ENCODE measurements at places on chromosomes 3 and 15.

GRCh38 chr3:194672876-194673275 lies 885 bp upstream of the LSG1 start:
- DNase-seq: peak; percentile 4

DNA sequence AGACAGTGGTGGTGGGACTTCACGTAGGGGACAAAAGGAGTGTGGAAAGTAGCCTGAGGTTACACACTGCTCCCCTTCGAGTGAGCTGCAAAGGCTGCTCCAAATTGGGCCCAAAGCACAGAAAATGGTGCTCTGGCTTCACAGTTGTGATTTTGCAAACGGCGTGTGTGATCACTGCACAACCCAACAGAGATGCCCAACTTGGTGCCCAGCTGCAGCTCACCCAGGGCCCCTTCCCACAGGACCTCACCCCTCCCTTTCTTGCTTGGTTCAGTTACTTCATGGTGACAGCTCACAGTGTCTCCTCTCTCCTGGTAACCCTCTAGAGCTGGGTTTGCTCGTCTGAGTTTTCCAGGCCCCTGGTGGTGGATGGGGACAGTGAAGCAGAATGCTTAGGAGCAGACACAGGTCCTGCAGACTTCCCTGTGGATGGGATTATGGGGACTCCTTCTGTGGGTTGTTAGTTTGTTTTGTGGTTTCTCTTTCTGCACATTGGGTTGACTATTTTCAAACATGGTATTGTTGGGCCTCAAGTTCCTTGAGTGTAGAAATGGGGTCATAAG lies 98.3 kb downstream of the TOP2B start:
- DNase-seq: no peak

DNA sequence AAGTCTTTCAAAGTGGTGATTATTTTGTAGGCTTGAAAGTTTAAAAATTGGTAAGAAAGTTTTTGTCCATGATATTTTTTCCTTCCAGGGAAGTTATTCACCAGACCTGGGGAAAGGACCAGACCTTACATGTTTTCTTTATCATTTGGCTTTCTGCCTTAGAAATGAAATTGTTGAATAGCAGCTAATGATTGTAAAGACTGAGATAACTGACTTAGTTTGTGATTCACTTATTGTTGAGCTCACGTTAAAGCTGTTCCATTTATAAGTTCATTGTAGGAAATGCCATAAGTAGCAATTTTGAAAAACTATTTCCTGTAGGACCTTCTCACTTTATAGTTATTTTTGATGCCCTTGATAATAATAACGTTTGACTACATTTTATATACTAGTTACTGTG lies 51.9 kb downstream of the IQGAP1 start:
- DNase-seq: no peak

GRCh38 chr3:47406762-47407149 lies 25.9 kb downstream of the PTPN23 start:
- DNase-seq: no peak

GRCh38 chr15:29134641-29135308 lies 134.8 kb downstream of the NSMCE3 start:
- no peak for DNase-seq

GRCh38 chr15:56194035-56194434 lies 49.6 kb downstream of the RFX7 start:
- peak; percentile 41 for DNase-seq

GRCh38 chr3:18772699-18773305 lies 347.7 kb upstream of the SATB1 start:
- DNase-seq: no peak

DNA sequence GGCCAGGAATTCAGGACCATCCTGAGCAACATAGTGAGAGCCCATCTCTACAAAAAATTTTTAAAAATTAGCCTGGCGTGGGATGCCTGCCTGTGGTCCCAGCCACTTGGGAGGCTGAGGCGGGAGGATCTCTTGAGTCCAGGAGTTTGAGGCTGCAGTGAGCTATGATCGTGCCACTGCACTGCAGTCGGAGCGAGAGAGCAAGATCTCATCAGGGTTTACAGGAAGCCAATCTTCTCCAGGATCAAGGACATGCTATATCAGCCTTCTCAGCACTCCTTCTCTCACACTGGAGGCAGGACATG lies 451 bp upstream of the STOML1 start:
- no peak for DNase-seq

All from fibroblast of skin of back (primary cell).